ENCODE measurements at places on chromosomes 2 and 18. TPM values are rescaled to one million over a fixed set of nuclear protein-coding genes. Genes with fewer than 3 reads are reported as not detected.

SP100 gene
- 46.3 TPM for total RNA-seq

C2orf81 gene
- total RNA-seq: 1.1 TPM

TMEM163 gene
- total RNA-seq: 0.38 TPM

ACTG2 gene
- total RNA-seq: 3.9 TPM

IL18R1 gene
- 1.3 TPM for total RNA-seq

USP34 gene
- 73.2 TPM for total RNA-seq

MLPH gene
- 15.7 TPM for total RNA-seq

GCG gene
- total RNA-seq: not detected

TCF7L1 gene
- 6.0 TPM for total RNA-seq

SP140 gene
- total RNA-seq: 0.57 TPM

ACVR2A gene
- 13.0 TPM for total RNA-seq

REEP1 gene
- 21.7 TPM for total RNA-seq

TMEM247 gene
- not detected for total RNA-seq

GYPC gene
- 113 TPM for total RNA-seq

FOXD4L1 gene
- total RNA-seq: not detected

FAM168B gene
- total RNA-seq: 90.3 TPM

REG1B gene
- total RNA-seq: not detected

Measured in cardiac septum (tissue), 1 donor.